Psoas muscle (tissue), 8 donors: ENCODE measurements at places on chromosomes 16 and 17. TPM values are rescaled to one million over a fixed set of nuclear protein-coding genes. Genes with fewer than 3 reads are reported as not detected.
A peak's percentile ranks its signal among the peaks of the same experiment; 100 is the strongest.

HBA1 gene
- polyA plus RNA-seq: 8.2 TPM

GRCh38 chr17:81579298-81579697, 27.1 kb upstream of the FAAP100 start:
- no peak for DNase-seq

GRCh38 chr16:3771513-3771912, 54.2 kb upstream of the TRAP1 start:
- no peak for DNase-seq

GRCh38 chr16:29877266-29877961, 14.4 kb upstream of the CDIPT start:
- DNase-seq: no peak

PRPF8 gene
- 84.8 TPM for polyA plus RNA-seq

ASB16 gene
- polyA plus RNA-seq: 9.9 TPM

DNA sequence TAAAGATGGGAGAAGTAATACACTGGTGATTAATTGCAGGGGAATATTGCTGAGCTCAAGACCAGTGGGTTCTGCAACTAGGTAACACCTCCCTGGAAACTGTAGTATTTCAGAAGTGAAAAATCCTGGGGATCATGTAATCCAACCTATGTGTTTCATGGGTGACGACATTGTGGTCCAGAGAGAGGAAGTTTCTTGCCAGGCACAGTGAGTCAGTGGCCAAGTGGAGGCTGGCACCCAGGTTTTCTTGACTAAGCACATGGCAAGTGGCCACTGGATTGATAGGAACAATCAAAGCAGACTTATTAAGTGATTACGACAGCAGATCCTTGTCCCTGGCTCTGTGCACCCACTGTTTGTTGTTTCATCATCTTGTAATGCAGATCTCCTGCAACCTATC, 14.6 kb upstream of the CIITA start:
- no peak for DNase-seq

DNA sequence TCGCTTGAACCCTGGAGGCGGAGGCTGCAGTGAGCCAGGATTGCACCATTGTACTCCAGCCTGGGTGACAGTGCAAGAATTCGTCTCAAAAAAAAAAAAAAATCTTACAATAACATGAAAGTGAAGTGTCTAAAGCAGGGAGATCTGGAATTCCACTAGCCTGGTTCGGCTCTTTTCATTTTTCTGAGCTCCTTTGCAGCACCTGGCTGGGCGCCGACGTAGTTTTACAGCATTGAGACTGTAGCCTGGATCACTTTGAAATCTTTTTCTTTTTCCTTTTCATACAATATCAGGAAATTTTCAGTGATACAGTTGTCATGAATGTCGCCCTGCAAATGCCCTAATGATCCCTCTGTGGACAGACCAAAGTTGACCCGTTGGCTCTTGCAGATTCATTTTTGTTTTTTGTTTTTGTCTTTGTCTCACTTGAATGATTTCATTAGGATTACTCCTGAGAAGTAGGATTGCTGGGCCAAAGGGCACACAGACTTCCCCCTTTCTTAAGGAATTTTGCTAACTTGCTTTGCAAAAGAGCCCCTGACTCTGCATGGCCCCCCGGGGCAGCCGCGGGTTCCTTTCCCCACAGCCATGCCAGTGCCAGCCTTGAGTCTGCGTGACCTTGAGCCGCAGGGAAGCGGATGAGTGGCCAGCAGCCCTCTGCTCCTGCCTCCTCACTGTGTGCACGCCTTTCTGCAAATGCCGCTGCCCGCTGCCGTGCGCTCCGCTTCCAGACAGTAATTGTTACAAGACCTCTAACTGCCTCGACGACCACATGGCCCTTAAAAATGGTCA, 28.0 kb downstream of the CRISPLD2 start:
- no peak for DNase-seq

- DNase-seq: no peak
Measured at GRCh38 chr16:48317614-48318315, 67.4 kb downstream of the SIAH1 start.

DNA sequence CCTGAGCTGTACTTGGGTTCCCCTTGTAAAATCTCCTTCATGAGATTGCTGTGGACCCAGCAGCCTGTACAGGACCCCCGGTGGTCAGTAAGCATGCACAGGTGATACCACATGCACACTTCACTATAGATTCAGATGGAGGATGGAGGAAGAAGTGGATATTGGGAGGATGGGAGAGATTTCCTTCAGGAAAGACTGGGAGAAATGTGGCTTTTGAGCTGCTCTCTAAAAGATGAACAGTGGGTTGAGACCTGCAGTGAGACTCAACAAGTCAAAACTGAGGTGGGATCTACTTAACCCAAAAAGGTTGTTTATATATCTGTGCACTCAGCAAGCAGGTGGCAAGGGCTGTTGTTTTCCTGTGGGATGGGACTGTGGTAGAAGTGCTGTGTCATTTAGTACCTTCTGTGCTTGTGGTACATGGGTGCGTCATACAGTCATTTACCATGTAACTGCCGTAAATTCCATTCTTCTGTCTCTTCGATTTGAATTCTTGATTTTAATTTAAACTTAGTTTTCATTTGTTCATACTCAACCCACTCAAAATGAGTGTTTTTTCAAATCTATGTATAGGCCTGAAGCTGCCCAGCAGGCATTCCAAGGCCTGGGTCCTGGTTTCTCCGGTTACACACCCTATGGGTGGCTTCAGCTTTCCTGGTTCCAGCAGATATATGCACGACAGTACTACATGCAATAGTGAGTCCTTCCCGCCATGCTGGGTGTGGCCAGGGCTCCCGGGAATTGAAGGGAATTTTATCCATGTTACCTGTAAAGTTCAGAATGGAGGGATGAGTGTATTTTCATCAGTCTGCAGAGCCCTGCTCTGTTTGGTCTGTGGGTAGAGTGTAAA, 6.9 kb downstream of the HERPUD1 start:
- DNase-seq: no peak

DNA sequence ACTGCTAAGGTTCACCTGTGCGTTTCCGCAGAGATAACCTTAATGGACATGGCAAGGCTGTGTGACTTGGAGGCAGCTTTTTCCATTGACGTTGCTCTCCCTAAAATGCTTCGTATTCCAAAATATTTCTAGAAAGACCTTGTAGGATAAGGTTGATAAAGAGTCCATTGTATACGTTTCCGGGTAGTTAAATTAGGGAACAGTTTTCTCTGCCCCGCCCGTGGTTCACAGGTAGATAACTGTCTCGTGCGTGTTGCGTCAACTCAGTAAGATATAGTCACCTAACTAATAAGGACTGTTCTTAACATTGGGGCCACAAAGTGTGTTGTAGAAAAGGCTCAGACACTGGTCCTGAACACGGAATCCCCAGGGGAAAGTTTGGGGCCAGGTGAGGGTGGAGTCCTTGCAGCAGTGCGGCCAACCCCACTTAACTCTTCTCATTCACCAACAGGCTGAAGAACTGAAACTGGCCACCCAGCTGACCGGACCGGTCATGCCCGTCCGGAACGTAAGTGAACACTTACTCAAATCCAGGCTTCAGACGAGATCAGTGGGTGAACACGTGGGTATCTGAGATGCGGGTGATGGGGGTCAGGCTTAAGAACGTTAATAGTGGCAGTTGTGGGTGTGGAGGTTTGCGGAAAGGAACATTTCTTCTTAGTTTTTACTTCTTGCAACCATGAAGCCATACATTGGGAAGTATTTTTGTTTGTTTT, 1.6 kb downstream of the RPL13 start:
- DNase-seq: no peak

DNA sequence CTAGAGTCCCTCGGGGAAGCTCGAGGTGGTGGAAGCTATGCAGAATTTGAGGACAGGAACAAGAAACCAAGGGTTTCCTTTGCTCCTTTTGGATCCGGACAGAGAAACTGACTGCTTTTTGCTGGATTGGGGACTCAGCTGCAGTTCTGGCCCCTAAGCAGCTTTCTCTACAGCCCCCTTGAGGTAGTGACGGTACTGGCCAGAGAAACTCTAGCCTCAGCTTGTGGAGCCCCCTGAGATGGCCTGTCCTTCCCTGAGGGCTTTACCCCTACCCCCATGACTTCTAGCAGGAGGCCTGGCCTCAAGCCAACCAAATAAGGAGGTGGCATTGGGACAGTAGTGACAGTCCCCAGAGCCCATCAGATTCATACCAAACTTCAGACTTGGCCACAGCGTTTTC, 118.1 kb downstream of the IRX5 start:
- DNase-seq: no peak

- peak; percentile 21 for DNase-seq
Measured at GRCh38 chr17:67244431-67245072, 444 bp downstream of the HELZ start.

PRM1 gene
- not detected for polyA plus RNA-seq

GRCh38 chr16:4489030-4489429, 12.8 kb downstream of the HMOX2 start:
- no peak for DNase-seq

CEP295NL gene
- not detected for polyA plus RNA-seq

GRCh38 chr16:88004391-88004790, 53.2 kb downstream of the BANP start:
- no peak for DNase-seq

GRCh38 chr17:75013092-75013559, 656 bp downstream of the MRPL58 start:
- no peak for DNase-seq

DNA sequence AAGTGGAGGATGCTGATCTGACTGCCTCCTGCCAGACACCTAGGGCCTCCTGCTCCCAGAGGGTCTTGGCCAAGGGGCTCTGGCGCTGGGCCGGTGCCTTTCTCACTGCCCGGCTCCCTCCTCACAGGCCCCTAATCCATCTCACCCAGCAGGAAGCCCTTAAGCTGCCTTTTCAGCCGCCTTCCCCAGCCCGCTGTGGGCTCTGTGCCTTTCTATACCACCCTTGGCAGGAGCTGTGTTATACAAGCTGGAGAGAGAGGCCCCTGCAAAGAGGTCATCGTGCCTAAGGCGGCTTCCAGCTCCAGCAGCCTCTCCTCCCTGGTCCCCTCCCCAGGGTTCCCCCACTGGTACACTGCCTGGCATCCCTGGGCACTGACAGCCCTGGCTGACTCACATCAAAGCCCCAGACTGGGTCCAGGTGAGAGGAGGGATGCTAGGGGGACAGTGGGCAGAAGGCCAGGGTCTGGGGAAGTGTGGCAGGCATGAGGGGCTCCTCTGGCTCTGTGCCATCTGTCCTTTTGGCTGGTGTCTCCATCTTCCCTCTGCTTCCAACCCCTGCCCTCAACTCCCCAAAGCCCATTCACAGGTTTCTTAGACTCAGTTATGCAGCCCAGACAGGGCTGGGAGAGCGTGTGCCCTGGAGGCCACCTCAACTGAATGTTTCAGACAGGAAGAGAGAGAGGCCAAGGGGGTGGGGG, 15.3 kb upstream of the FZD2 start:
- no peak for DNase-seq
